ENCODE measurements at places on chromosomes 6 and 20.

- no peak for DNase-seq
Observed at GRCh38 chr20:47318027-47318585, 38.4 kb downstream of the ZMYND8 start.

GRCh38 chr6:23445157-23445710, 680.8 kb upstream of the NRSN1 start:
- no peak for DNase-seq

- no peak for DNase-seq
Observed at GRCh38 chr20:24863356-24863755, 85.7 kb upstream of the CST7 start.

DNA sequence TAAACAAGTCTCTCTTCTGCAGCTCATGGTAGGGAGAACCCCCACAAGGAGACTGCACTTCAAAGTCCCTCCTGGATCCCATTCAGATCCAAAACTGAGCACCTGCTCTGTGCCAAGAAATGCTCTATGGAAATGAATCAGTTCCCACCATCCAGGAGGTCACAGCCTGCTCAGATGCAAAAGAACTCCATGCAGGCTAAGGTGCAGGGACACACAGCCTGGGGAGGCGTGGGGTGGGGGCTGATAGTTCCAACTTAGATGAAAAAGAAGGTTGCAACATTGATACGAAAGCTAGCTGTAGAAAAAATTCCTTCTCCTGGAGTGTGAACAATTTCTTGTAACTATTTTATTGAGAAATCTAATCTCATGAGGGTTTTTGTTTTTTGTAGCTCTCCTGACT, 111.0 kb upstream of the TMEM170B start:
- DNase-seq: no peak

- peak; percentile 90 for DNase-seq
Observed at GRCh38 chr6:27176523-27177484, 70.7 kb upstream of the PRSS16 start.

GRCh38 chr6:74409447-74409846, 713.4 kb downstream of the CD109 start:
- DNase-seq: no peak

DNA sequence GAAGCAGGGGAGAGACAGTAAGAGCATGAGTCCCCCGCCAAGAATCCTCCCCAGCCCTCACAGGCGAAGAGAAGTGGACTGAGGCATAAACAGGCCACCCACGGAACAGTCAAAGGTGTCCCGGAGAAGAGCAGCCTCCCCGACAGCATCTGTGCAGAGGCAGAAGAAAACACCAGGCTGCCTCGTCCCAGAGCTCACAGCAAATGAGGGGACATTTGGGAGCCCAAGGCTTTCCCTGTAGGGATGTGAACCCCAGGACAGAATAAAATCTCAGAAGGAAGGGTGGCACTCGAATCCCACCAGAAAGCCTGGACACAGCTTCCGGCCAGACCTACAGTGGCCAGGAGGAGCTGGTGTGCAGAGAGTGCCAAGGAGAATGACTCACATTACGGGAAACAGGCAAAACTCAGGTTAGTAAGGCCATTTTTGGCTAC, 90.4 kb downstream of the DLL1 start:
- DNase-seq: no peak

GRCh38 chr20:4820806-4821518, 99.3 kb downstream of the PRND start:
- DNase-seq: no peak

GRCh38 chr6:168782187-168782751, 341.3 kb downstream of the SMOC2 start:
- no peak for DNase-seq

DNA sequence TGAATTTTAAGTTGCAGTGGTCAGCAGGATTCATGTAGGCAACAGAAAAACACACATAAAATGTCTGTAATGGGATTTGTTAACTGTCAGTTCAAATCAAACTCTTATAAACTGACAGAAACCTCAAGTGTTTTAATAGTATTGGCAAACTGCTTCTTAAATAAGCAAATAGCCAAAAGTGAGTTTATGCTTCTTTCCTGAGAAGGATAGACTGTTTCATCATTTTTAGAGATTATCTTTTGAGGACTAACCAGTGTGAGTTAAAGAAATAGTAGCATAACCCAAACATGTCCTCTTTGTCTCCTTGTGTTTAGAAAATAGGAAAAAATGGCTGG, 68.0 kb downstream of the AIG1 start:
- DNase-seq: no peak

Data from erythroblast (primary cell).